ENCODE measurements at places on chromosomes 3 and 15.

DNA sequence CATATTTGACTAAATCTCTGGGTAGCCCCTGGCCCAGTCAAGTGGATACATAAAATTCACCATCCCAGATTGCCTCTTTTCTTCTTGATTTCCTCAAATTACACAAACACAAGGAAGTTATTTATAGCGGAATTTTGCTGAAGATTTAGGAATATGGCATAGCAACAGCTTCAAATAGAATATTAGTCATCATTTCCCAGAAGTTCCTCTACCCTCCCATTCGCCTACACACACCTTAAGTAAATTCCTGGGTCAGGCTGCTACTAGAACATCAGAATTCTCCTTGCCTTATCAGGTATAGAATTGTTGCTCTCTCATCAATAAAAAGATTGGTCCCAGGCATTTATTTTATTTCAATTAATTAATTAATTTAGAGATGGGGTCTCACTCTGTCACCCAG is 31.6 kb downstream of the MESD start:
- no peak for DNase-seq

DNA sequence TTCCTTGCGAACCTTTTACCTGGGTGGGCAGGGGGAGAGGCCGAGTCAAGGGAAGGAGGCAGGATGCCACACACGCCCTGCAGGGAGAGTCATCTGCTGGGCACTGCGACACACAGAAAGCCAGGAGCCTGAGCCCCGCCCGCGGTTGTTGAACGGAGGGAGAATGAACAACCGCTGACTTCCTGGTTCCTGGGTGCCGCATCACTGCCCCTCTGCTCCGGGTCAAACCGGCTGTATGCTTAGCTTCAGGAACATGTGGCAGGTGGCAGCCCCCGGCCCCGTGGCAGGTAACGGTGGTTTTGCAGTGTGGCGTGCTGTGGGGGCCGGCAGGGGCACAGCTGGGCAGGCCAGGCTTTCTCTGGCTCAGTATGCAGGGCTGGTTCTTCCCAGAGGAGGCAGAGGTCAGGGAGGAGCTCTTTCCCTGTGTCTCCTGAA is 33.4 kb downstream of the APBA2 start:
- DNase-seq: peak; percentile 81

- peak; percentile 91 for DNase-seq
Observed at GRCh38 chr3:94127115-94127514, 64.3 kb downstream of the NSUN3 start.

- DNase-seq: no peak
Observed at GRCh38 chr15:76993114-76993725, 1.7 kb upstream of the PSTPIP1 start.

GRCh38 chr3:103617961-103618360 is 1183.1 kb downstream of the ZPLD1 start:
- DNase-seq: no peak

- DNase-seq: no peak
Observed at GRCh38 chr15:51334011-51334451, 4.4 kb downstream of the CYP19A1 start.

DNA sequence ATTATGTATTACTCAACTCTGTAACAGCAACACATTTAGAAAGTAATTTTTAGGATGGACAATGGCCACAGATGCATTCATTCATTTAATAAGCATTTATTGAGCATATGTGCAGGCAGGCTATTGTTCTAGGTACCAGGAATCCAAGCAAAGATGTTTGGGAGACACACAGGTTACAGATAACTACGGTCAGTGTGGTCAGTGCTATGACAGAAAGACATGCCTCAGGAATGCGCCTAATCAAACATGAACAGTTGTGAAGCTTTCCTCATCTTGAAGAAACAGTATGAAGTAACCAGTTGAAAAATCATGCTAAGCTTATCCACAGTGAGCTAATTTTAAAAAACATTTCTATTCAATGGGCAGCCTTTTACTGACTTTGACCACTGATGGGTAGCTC is 155.4 kb upstream of the CCDC54 start:
- DNase-seq: no peak
